Dermis blood vessel endothelial cell (primary cell): ENCODE measurements at places on chromosomes 11 and 22. TPM values are rescaled to one million over a fixed set of nuclear protein-coding genes. Genes with fewer than 3 reads are reported as not detected.

Gene OSBPL5
- total RNA-seq: 74.9 and 110 TPM in 2 replicates

Gene F2
- total RNA-seq: not detected in 2 replicates

Gene CARD16
- total RNA-seq: 70.3 and 86.3 TPM in 2 replicates

Gene MYOD1
- total RNA-seq: not detected in 2 replicates

Gene KCTD17
- total RNA-seq: 53.4 and 58.2 TPM in 2 replicates

Gene NLRP6
- not detected in 2 replicates for total RNA-seq

Gene THRSP
- total RNA-seq: not detected in 2 replicates

Gene SYNGR1
- total RNA-seq: 0.98 and 1.0 TPM in 2 replicates

Gene PUS3
- 13.4 and 19.7 TPM in 2 replicates for total RNA-seq

Gene KDM4D
- 0.17 and 0.65 TPM in 2 replicates for total RNA-seq

Gene TRIM51
- not detected in 2 replicates for total RNA-seq

Gene GAL
- 0.17 and 0.74 TPM in 2 replicates for total RNA-seq

Gene C1QTNF5
- 60.2 and 127 TPM in 2 replicates for total RNA-seq

Gene FAM180B
- not detected in 2 replicates for total RNA-seq

Gene TBCEL
- total RNA-seq: 26.4 and 35.7 TPM in 2 replicates

Gene PLET1
- not detected in 2 replicates for total RNA-seq

Gene LRRN4CL
- total RNA-seq: 0.34 and 0.51 TPM in 2 replicates

Gene TSSK2
- total RNA-seq: not detected in 2 replicates

Gene PRODH
- total RNA-seq: 0.05 and 1.0 TPM in 2 replicates

Gene LSP1
- total RNA-seq: 0.42 TPM in 1 of 2 replicates, not detected in the other

Gene ELFN2
- total RNA-seq: under 0.01 and 0.14 TPM in 2 replicates

Gene ASRGL1
- total RNA-seq: 27.4 and 40.3 TPM in 2 replicates

Gene CALCB
- total RNA-seq: not detected in 2 replicates

Gene GVQW3
- total RNA-seq: 0.65 and 0.68 TPM in 2 replicates

Gene STIM1
- 31.5 and 39.3 TPM in 2 replicates for total RNA-seq

Gene TH
- not detected in 2 replicates for total RNA-seq

Gene GGA1
- 48.3 and 55.3 TPM in 2 replicates for total RNA-seq

Gene OR52I1
- total RNA-seq: not detected in 2 replicates

Gene MS4A7
- total RNA-seq: not detected in 2 replicates

Gene ATG16L2
- 6.5 and 22.1 TPM in 2 replicates for total RNA-seq

Gene RIBC2
- total RNA-seq: 0.34 and 1.3 TPM in 2 replicates

Gene MMP8
- total RNA-seq: not detected in 2 replicates

Gene TP53I11
- 31.0 and 47.1 TPM in 2 replicates for total RNA-seq

Gene SCGB1D2
- total RNA-seq: not detected in 2 replicates

Gene CATSPERZ
- total RNA-seq: not detected in 2 replicates

Gene RANBP1
- 239 and 338 TPM in 2 replicates for total RNA-seq

Gene HBD
- total RNA-seq: not detected in 2 replicates

Gene OR10AG1
- total RNA-seq: not detected in 2 replicates

Gene DERL3
- 0.68 and 1.3 TPM in 2 replicates for total RNA-seq

Gene IGSF9B
- total RNA-seq: 0.05 and 0.17 TPM in 2 replicates

Gene ESAM
- 84.4 and 95.4 TPM in 2 replicates for total RNA-seq

Gene AMOTL1
- 38.1 and 53.4 TPM in 2 replicates for total RNA-seq

Gene ADM2
- 0.34 and 0.60 TPM in 2 replicates for total RNA-seq

Gene TRMT2A
- total RNA-seq: 39.9 and 48.8 TPM in 2 replicates

Gene ARHGAP8
- total RNA-seq: 0.09 TPM in 1 of 2 replicates, not detected in the other

Gene CRYBB2
- total RNA-seq: not detected in 2 replicates

Gene POU2AF3
- total RNA-seq: not detected in 2 replicates

Gene IL18
- 0.33 and 0.34 TPM in 2 replicates for total RNA-seq

Gene IGSF22
- total RNA-seq: 0.19 TPM in 1 of 2 replicates, not detected in the other

Gene C2CD2L
- 2.2 and 5.6 TPM in 2 replicates for total RNA-seq

Gene KCNJ11
- total RNA-seq: 0.65 and 3.6 TPM in 2 replicates
